ENCODE measurements at places on chromosomes 6 and 20. TPM values are rescaled to one million over a fixed set of nuclear protein-coding genes. Genes with fewer than 3 reads are reported as not detected.
A peak's percentile ranks its signal among the peaks of the same experiment; 100 is the strongest.

Gene ZSCAN12
- total RNA-seq = 2.9 TPM

Gene SLC2A10
- total RNA-seq = 2.3 TPM

Gene IL20RA
- 6.9 TPM for total RNA-seq

Gene TNF
- total RNA-seq = 0.47 TPM

Gene ZSCAN9
- total RNA-seq = 7.9 TPM

Gene MLN
- total RNA-seq = not detected

Gene HSPA1L
- 1.5 TPM for total RNA-seq

Gene RBPJL
- not detected for total RNA-seq

Gene RNF182
- not detected for total RNA-seq

Gene MKKS
- 18.8 TPM for total RNA-seq

DNA sequence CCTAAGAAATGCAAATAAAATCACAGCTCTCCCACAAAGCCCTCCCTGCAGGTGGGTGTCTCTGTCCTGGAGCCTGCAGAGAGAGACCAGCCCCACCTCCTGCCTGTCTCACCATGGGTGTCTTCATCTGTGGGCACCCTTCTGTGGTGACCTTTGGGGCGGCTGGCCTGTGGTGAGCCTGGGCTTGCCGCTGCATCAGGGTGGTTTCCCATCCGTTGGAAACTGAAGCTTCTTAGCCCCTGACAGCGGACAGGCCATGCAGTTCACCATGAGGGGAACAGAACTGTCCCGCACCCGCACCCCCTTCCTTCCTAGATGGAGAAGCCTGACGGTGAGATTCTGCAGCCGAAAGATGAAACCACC lies 42.3 kb upstream of the FRMD1 start:
- H3K27ac ChIP-seq = no peak overlapping the region
- H3K27me3 ChIP-seq = no peaks in the 10 kb centered on the region
- no peak for DNase-seq
- H3K4me1 ChIP-seq = no peaks in the 10 kb centered on the region

DNA sequence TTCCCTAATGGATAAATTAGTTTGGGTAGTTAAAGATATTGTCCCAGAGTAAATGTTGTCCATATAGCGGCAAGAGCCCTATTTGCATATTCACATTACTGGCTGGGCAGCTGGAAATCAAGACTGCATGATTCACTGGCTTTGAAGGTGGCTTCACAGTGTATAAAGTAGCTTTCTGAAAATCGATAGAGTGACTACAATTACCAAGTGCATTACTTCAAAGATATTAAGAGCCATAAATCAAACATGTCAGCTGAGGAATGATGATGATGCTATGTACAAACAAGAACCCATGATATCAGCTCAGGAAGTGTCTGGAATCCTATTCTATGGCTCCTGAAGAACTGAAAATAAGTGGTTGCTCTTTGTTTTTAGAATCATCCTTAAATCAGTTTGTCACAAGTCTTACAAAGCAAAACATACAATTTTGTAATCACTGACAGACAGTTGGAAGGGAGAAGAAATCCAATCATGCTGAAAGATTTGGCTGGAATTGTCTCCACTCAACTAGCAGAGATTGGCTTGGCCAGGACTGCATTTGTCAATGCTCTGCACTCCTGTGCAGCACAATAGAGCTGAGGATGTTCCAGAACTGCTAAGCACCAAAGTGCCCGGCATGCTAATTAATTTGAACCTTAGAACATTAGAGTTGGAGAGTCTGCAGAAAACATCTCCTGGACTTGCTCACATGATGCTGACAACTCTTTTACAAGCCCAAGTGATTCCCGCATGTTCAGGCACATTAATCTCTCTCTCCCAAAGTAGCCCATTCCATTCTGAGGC lies 77.9 kb upstream of the B3GAT2 start:
- H3K4me3 ChIP-seq = no peak overlapping the region
- no peaks in the 10 kb centered on the region for H3K4me1 ChIP-seq
- no peak for DNase-seq
- no peaks in the 10 kb centered on the region for H3K27me3 ChIP-seq

GRCh38 chr6:95232446-95232845 lies 344.9 kb upstream of the MANEA start:
- no peak overlapping the region for H3K27ac ChIP-seq
- peaks cover 6% of the 10 kb centered on the region for H3K27me3 ChIP-seq
- no peaks in the 10 kb centered on the region for H3K4me1 ChIP-seq
- H3K4me3 ChIP-seq = no peak overlapping the region
- H3K36me3 ChIP-seq = no peaks in the 10 kb centered on the region
- DNase-seq = no peak

- H3K36me3 ChIP-seq = no peaks in the 10 kb centered on the region
- H3K4me3 ChIP-seq = no peak overlapping the region
- H3K27ac ChIP-seq = no peak overlapping the region
- H3K27me3 ChIP-seq = peaks cover 16% of the 10 kb centered on the region
Measured at GRCh38 chr20:38599410-38599882, 2.2 kb upstream of the ARHGAP40 start.

DNA sequence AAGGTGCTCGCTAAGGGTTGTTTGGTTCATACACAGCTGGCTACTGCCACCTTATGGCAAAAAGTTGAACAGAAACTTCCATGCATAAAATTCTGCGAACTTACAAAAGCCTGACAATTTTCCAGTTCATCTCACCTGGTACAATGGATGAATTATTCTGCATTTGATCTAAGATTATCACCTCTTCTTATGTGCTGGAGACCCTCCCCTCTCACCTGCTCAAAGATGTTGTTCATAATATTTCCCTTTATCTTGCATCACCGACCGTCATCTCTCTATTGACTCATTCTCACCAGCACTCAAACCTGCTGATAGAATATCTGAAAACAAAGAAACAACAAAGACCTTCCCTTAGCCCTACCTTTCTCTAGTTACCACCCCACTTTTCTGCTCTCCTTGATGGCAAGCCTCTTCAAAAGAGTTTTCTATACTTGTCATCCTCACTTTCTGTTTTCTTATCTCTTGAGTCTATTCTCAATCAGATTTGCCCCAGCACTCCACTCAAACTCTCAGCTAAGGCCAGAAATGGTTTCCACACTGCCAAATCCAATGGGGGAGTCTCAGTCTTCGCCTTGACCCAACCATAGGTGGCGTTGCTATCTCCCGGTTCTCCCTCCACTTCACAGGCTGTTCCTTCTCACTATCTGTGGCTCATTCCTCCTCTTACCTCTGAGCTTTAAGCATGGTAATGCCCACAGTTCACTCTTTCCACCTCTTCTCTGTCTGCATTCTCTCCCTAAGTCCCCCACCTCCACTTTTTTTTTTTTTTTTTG lies 25.8 kb downstream of the SNRNP48 start:
- no peaks in the 10 kb centered on the region for H3K36me3 ChIP-seq
- no peak overlapping the region for H3K27ac ChIP-seq
- peaks cover 14% of the 10 kb centered on the region for H3K4me1 ChIP-seq
- no peaks in the 10 kb centered on the region for H3K27me3 ChIP-seq

GRCh38 chr20:3980260-3981131 lies 34.9 kb downstream of the RNF24 start:
- H3K27ac ChIP-seq = no peak overlapping the region

GRCh38 chr20:26163890-26164289 lies 467.2 kb upstream of the ZNF337 start:
- no peak overlapping the region for H3K27ac ChIP-seq
- DNase-seq = no peak
- no peaks in the 10 kb centered on the region for H3K4me1 ChIP-seq
- no peak overlapping the region for H3K4me3 ChIP-seq
- H3K36me3 ChIP-seq = no peaks in the 10 kb centered on the region

- H3K27me3 ChIP-seq = no peaks in the 10 kb centered on the region
- no peak overlapping the region for H3K4me3 ChIP-seq
- H3K4me1 ChIP-seq = no peaks in the 10 kb centered on the region
- no peak overlapping the region for H3K27ac ChIP-seq
Measured at GRCh38 chr20:24636626-24637025, 167.2 kb downstream of the SYNDIG1 start.

DNA sequence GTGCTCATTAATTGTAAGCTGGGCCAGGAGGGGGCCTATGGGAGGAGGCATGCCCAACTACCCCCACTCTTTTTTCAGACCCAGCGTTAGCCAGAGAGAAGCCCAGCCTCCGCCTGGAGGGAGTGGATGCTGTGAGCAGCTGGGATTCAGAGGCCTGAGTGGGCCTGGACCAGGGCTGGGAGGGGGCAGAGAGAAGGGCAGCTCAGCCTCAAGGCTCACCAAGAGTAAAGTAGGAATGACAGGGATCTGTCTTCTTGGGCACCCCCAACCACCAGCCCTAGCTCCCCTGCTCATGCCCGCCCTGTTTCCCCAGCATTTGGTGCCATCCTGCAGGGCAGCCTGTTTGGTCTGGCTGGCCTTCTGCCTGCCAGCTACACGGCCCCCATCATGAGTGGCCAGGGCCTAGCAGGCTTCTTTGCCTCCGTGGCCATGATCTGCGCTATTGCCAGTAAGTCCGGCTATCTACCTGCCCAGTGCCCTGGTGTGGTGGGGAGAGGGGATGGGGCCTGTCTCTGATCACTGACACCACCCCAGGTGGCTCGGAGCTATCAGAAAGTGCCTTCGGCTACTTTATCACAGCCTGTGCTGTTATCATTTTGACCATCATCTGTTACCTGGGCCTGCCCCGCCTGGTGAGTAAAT lies 6.8 kb downstream of the SLC29A1 start:
- H3K27ac ChIP-seq = peak overlapping the region; percentile 92
- H3K4me1 ChIP-seq = peaks cover 88% of the 10 kb centered on the region
- H3K36me3 ChIP-seq = no peaks in the 10 kb centered on the region
- no peak for DNase-seq
- peak overlapping the region; percentile 21 for H3K4me3 ChIP-seq
- H3K27me3 ChIP-seq = no peaks in the 10 kb centered on the region

GRCh38 chr6:166803471-166803870 lies 152.9 kb downstream of the RNASET2 start:
- H3K27me3 ChIP-seq = no peaks in the 10 kb centered on the region
- no peaks in the 10 kb centered on the region for H3K36me3 ChIP-seq
- no peak for DNase-seq
- H3K4me3 ChIP-seq = no peak overlapping the region
- H3K4me1 ChIP-seq = no peaks in the 10 kb centered on the region

DNA sequence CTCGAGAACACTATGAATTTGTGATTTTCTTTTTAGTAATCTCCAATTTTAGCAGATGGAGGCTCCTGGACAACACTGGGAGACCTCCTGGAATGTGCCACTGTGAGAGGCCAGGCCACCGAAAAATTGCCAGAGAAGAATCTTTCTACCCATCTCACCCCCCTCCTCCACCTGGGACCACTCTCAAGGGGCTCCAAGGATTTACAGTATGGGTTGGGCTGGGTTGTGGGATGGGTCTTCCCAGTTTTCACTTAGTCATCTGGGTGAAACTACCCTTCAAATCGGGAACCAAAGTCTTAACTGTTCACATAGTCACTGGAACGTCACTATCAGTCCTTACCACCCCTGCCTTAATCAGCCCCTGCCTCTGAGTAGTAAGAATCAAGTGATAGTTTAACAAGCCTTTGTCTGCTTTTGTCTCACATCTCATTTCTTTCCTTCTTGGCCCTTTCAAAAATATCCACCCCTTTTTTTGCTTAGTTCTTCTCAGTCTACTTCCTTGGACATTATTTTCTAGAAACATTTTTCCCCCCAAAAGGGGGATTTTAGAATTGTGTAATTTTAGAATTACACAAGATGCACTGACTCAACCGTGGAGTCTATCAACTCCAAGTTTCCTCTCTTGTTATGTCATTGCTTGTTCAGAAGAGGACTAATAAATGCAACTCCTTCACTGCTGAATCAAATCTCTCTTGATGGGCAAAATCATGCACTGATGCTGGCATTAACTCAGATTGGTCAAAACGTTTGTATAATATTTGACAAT lies 148.2 kb upstream of the MOCS1 start:
- H3K4me1 ChIP-seq = no peaks in the 10 kb centered on the region
- H3K27me3 ChIP-seq = peaks cover 19% of the 10 kb centered on the region
- no peak overlapping the region for H3K4me3 ChIP-seq

GRCh38 chr20:433300-433975 lies 25.3 kb downstream of the RBCK1 start:
- no peak overlapping the region for H3K4me3 ChIP-seq
- peaks cover 78% of the 10 kb centered on the region for H3K36me3 ChIP-seq
- DNase-seq = no peak
- peaks cover 11% of the 10 kb centered on the region for H3K4me1 ChIP-seq
- no peaks in the 10 kb centered on the region for H3K27me3 ChIP-seq
- no peak overlapping the region for H3K27ac ChIP-seq

- H3K27ac ChIP-seq = no peak overlapping the region
- H3K4me3 ChIP-seq = no peak overlapping the region
- DNase-seq = no peak
- H3K27me3 ChIP-seq = no peaks in the 10 kb centered on the region
Measured at GRCh38 chr6:153814136-153814535, 224.9 kb upstream of the OPRM1 start.

DNA sequence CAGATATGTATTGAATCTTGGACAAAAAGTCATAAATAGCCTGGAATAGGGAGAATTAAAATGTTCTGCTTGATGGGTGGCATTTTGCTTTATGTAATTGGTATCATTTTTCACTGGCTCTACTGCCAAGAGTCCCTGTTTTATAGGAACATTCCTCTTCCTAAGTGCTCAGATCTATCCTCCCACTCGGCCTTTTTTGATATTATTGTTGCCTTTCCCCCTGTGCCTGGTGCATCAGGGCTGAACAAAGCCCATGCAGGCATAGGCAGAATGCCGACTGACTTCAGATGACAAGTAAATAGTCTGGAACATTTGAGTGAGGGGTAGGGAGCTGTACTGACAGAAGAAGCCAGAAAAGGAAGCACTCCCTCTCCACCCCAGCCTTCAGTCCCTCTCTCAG lies 127.0 kb downstream of the PKHD1 start:
- DNase-seq = no peak
- no peaks in the 10 kb centered on the region for H3K36me3 ChIP-seq
- no peak overlapping the region for H3K27ac ChIP-seq
- peaks cover 3% of the 10 kb centered on the region for H3K27me3 ChIP-seq

DNA sequence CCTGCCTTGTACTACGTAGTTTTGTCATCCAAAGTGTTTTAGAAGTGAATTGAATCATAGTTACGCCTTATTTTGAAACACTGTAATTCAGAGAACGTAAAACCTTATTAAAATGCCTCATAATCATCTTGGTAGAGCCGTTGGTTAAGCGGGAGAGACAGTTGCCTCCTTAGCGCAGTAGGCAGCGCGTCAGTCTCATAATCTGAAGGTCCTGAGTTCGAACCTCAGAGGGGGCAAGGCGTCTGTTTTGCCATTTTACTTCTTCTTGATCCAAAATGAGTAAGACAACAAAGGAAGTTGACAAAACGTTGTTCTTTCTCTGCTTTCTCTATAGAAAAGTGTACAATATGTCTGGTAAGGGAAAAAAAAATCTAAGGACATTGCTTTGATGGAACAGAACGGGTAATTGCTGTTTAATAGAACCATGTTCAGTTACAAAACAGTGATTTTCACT lies 20.7 kb upstream of the TRIM27 start:
- peak overlapping the region; percentile 60 for H3K27ac ChIP-seq
- peaks cover 33% of the 10 kb centered on the region for H3K4me1 ChIP-seq

- no peak for DNase-seq
- no peak overlapping the region for H3K27ac ChIP-seq
- H3K4me3 ChIP-seq = no peak overlapping the region
- H3K36me3 ChIP-seq = no peaks in the 10 kb centered on the region
Measured at GRCh38 chr20:50467718-50468356, 42.3 kb upstream of the PTPN1 start.

GRCh38 chr6:158042245-158042798 lies 60.7 kb downstream of the SYNJ2 start:
- peaks cover 4% of the 10 kb centered on the region for H3K36me3 ChIP-seq
- no peak for DNase-seq

GRCh38 chr6:137219664-137220252 lies 573 bp upstream of the IFNGR1 start:
- H3K36me3 ChIP-seq = no peaks in the 10 kb centered on the region
- peaks cover 73% of the 10 kb centered on the region for H3K4me1 ChIP-seq
- H3K4me3 ChIP-seq = peak overlapping the region; percentile 98
- H3K27ac ChIP-seq = peak overlapping the region; percentile 99
